Gastrocnemius medialis (tissue), 4 donors: ENCODE measurements at places on chromosomes 11 and 22. TPM values are rescaled to one million over a fixed set of nuclear protein-coding genes. Genes with fewer than 3 reads are reported as not detected.

DNA sequence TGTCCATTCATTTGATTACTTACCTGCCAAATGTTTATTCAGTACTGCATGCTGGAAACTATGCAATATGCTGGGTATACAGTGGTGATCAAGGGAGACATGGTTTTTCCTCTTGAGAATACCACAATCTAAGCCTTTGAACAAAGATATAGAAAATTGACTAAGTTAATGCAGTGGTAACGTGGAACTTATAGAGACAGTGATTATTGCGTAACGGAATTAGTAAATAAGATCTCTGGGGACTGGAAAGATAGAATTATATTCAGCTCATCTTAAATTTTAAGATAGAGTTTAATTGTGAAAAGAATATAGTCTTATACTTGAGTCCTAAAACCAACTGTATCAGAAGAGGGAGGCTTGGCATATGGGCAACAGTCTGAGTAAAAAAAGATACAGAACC is 129.5 kb downstream of the UVRAG start:
- no peaks in the 10 kb centered on the region for H3K27me3 ChIP-seq
- H3K27ac ChIP-seq, result no peak overlapping the region
- no peak for DNase-seq
- no peaks in the 10 kb centered on the region for H3K36me3 ChIP-seq
- no peak overlapping the region for H3K4me3 ChIP-seq

DNA sequence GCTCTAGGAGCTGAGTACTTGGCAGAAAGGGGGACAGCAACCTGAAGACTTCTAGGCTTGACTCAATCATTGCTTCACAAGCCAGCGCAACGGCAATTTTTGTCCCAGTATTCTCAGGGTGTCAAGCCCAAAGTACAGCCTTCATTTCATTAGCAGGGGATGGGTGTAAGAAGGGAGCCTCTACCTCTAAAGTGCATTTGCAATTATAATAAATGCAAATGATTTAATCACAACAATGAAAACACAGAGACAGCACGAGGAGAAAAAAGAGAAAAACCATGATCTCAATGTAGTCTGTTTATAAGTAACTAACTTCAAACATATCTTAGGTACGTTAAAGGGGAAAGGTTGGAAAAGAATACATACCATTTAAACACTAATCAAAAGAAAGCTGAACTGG is 34.7 kb downstream of the ZBTB44 start:
- no peaks in the 10 kb centered on the region for H3K36me3 ChIP-seq
- DNase-seq, result no peak
- no peaks in the 10 kb centered on the region for H3K4me1 ChIP-seq
- H3K27me3 ChIP-seq, result no peaks in the 10 kb centered on the region
- H3K4me3 ChIP-seq, result no peak overlapping the region
- H3K27ac ChIP-seq, result no peak overlapping the region

DNA sequence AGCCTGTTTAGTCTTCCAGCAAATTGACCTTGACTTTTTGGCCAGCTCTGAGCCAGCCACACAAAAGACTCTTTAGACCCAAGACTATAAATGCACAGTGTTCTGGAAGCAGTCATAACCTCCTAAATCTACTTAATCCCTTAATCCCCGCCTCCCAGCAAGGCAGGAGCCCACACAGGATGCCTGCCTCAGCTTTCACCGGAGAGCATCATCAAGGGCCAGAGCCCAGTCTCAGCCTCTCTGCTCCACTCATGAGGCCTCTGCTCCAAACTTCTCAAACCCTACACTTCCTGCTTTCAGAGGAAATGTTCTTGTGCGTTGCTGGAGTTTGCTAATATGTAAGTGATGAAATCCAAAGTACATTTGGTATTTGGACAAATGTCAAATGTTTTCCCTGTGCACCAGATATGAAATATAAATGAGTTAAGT is 57.9 kb upstream of the FSHB start:
- no peaks in the 10 kb centered on the region for H3K27me3 ChIP-seq
- no peaks in the 10 kb centered on the region for H3K4me1 ChIP-seq
- no peaks in the 10 kb centered on the region for H3K36me3 ChIP-seq

DNA sequence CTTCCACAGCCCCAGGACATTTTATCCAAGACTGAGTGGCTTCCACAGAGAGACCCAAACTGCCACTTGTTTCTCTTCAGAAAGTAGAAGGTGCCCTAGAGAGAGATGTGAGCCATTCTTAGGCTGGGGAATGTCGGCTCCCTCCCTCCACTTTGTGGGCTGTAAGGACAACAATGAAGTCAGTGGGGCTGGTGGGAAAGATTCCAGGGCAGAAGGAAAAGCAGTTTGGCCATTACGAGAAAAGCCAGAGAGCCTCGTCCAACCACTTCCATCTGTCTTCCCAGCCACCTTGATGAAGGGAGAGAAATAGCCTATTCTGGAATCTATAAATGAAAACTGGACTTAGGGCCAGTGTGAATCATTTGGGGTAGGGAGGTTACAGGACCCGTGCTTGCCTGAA is 382.5 kb downstream of the NXPE2 start:
- H3K4me1 ChIP-seq, result no peaks in the 10 kb centered on the region
- DNase-seq, result no peak
- no peaks in the 10 kb centered on the region for H3K27me3 ChIP-seq
- no peak overlapping the region for H3K27ac ChIP-seq
- no peak overlapping the region for H3K4me3 ChIP-seq
- no peaks in the 10 kb centered on the region for H3K36me3 ChIP-seq

DNA sequence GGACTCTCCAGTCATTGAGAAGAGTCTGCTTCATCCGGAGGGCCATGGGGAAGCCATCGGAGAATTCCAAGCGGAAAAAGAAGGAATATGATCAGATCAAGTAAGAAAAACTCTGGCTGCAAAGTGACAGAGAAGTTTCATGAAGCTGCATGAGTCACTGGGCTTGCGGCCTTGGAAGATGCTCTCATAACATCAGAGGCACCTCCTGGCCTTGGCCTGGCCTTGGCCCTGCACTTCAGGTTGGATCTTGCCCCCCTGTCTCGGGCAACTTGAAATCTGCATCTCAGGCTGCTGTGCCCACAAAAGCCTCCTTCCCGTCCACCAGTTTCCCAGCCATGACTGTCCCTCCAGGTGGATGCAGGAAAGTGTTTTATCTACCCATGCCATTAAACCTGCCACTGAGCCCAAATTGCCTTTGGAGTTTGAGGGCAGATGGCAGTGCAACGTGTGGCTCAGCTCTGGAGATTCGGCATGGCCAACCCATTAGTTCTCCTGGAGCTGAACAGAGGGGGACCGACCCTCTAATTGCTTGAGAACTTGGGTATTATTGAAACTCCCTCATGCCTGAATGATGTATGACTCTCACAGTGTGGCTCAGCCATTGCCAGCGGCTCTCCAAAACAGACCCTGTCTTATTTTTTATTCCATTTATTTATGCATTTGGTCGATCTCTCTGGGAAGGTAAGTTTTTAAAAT is 66.7 kb downstream of the SEZ6L start:
- no peak overlapping the region for H3K27ac ChIP-seq
- H3K36me3 ChIP-seq, result no peaks in the 10 kb centered on the region
- peaks cover 38% of the 10 kb centered on the region for H3K4me1 ChIP-seq
- no peak overlapping the region for H3K4me3 ChIP-seq
- peak; percentile 11 for DNase-seq

The GP1BB gene
- total RNA-seq, result not detected

The MMP11 gene
- total RNA-seq, result not detected
